Tibial nerve (tissue), 4 donors: ENCODE measurements at places on chromosomes 7 and 10.

DNA sequence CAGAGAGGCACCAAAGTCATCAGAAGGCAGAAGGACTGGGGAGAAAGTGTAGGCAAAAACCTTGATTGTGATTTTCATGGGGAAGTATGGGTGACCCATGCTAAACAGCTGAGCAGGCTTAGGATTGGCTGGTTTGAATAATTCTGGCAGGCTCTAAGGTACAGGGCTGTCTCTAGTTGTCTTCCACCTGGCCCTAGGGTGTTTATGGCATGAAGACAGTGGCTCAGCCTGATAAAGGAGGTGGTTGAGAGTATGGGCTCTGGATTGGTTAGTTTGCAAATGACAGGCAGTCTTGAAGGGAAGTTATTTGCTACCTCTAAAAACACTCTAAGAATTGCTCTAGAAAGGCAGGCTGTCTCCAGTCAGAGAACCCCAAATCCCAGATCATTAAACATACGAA lies 100.3 kb downstream of the STRA8 start:
- no peaks in the 10 kb centered on the region for H3K4me1 ChIP-seq
- H3K27me3 ChIP-seq, result no peaks in the 10 kb centered on the region
- no peak overlapping the region for H3K27ac ChIP-seq
- no peaks in the 10 kb centered on the region for H3K36me3 ChIP-seq
- DNase-seq, result no peak
- H3K4me3 ChIP-seq, result no peak overlapping the region

- no peak overlapping the region for H3K27ac ChIP-seq
- H3K4me3 ChIP-seq, result no peak overlapping the region
- no peaks in the 10 kb centered on the region for H3K36me3 ChIP-seq
- H3K27me3 ChIP-seq, result no peaks in the 10 kb centered on the region
- H3K4me1 ChIP-seq, result peaks cover 9% of the 10 kb centered on the region
Measured at GRCh38 chr7:151000897-151001495, 10.2 kb downstream of the NOS3 start.

GRCh38 chr10:48938990-48939536 lies 577 bp downstream of the LRRC18 start:
- H3K27me3 ChIP-seq, result no peaks in the 10 kb centered on the region
- no peak overlapping the region for H3K27ac ChIP-seq
- no peak overlapping the region for H3K4me3 ChIP-seq
- no peak for DNase-seq
- no peaks in the 10 kb centered on the region for H3K36me3 ChIP-seq

GRCh38 chr10:76270464-76270863 lies 839.0 kb downstream of the LRMDA start:
- no peaks in the 10 kb centered on the region for H3K27me3 ChIP-seq
- H3K36me3 ChIP-seq, result no peaks in the 10 kb centered on the region
- H3K27ac ChIP-seq, result no peak overlapping the region
- no peak for DNase-seq
- no peaks in the 10 kb centered on the region for H3K4me1 ChIP-seq
- H3K4me3 ChIP-seq, result no peak overlapping the region

DNA sequence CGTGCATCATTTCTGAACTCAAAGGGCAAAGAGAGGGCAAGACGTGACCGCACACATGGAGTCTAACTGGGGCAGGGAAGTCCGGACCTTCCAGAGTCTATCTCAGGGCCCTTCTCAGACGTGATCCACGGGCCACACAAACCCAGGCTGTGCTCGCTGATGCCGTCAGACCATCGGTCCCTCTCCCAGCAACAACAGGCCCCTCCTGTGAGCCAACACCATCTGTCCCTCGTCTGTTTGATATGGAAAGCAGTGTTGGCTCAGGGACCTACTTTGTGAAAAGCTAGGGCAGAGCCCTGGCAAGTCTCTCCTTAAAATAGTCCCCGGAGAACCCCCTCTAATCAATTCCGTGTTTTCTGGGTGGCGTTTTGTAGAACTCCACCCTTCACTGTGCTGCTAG lies 208.8 kb downstream of the TCERG1L start:
- no peak overlapping the region for H3K27ac ChIP-seq
- H3K4me3 ChIP-seq, result no peak overlapping the region
- H3K27me3 ChIP-seq, result no peaks in the 10 kb centered on the region
- DNase-seq, result no peak

GRCh38 chr7:114936471-114936870 lies 14.6 kb downstream of the MDFIC start:
- H3K4me3 ChIP-seq, result no peak overlapping the region
- no peak overlapping the region for H3K27ac ChIP-seq
- peaks cover 83% of the 10 kb centered on the region for H3K4me1 ChIP-seq

GRCh38 chr10:113648478-113648877 lies 15.4 kb downstream of the NRAP start:
- no peak overlapping the region for H3K4me3 ChIP-seq
- no peaks in the 10 kb centered on the region for H3K27me3 ChIP-seq
- H3K27ac ChIP-seq, result no peak overlapping the region
- DNase-seq, result no peak

DNA sequence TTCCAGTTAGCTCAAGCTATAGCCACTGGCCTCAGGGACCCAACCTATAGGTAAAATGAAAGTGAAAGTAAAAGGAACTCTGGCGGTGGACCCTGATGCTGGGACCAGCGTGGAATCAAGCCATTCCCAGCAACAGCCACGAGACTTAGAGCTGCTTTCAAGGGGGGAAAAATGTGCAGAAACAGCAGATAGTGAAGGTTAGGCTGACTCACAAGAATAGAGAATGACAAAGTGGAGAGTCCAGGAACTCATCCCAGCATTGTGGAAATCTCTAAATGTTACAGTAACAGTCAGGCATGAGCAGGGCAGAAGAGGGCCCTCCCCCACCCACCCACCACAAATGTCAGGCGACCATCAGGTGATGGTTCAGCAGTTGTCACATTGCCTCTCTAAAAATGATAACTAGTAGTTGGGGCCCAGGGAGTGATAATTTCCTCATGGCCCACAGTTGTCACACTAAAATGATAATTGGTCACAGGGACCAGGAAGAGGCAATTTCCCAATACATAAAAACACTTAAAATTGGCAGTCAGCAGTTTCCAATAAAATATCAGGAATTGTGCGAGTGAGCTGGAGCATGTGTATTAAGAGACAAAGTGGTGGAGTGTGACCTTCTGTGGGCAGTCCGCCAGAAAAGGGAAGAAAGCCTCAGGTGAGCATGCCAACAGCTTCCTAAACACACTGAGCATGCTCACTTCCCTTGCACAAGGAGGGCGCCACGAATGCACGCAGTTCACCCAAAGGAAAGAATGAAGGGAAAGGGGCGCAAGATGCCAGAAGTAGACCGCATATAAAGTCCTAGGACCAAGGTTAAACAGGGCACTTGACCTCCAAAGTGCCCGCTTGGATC lies 129.8 kb upstream of the PPP1R3A start:
- peak overlapping the region; percentile 21 for H3K4me3 ChIP-seq
- H3K27ac ChIP-seq, result no peak overlapping the region
- H3K36me3 ChIP-seq, result no peaks in the 10 kb centered on the region
- H3K4me1 ChIP-seq, result no peaks in the 10 kb centered on the region

GRCh38 chr7:29105752-29106668 lies 40.3 kb downstream of the CPVL start:
- no peaks in the 10 kb centered on the region for H3K4me1 ChIP-seq
- no peak overlapping the region for H3K27ac ChIP-seq
- no peaks in the 10 kb centered on the region for H3K27me3 ChIP-seq
- no peak overlapping the region for H3K4me3 ChIP-seq

- DNase-seq, result no peak
- no peaks in the 10 kb centered on the region for H3K27me3 ChIP-seq
- no peak overlapping the region for H3K27ac ChIP-seq
- no peaks in the 10 kb centered on the region for H3K36me3 ChIP-seq
Measured at GRCh38 chr10:1648648-1649047, 88.7 kb downstream of the ADARB2 start.

DNA sequence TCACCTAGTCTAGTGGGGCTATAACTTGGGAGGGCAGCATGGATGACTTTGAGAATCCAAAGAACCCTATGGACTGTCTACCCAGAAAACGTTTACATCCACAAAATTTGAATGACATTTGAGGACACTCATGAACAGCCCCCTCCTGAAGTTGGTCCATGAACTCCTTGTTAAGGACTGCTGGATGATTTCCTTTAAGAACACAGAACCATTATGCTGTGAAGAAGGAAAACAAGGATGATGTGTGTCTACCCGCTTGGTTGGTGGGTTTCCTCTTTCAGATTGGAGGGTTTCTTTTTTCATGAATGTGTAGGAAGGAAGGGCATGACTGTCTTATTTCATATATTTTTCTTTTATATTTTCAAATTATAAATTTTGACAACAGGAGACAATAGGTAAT lies 58.3 kb downstream of the ARID5B start:
- H3K4me3 ChIP-seq, result no peak overlapping the region
- H3K27ac ChIP-seq, result no peak overlapping the region
- H3K36me3 ChIP-seq, result no peaks in the 10 kb centered on the region
- no peak for DNase-seq
- H3K4me1 ChIP-seq, result peaks cover 5% of the 10 kb centered on the region

DNA sequence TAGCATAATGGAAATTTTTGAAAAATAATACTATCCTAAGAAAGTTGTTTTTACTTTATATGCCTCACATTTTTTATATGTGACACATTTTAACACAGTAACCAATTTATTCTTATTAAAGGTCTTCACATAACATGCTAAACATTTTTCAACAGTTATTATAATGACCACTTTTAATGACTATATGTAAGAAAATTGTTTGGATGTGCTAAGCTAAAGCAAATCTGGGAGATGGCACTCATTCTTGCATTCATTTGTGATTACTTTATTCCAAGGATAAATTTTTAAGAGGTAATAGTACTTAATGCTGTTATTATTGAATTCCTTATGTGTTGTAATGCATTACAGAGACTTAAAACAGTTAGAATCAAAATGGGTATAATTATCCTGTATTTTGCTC lies 88.1 kb downstream of the ANKIB1 start:
- H3K4me3 ChIP-seq, result no peak overlapping the region
- no peaks in the 10 kb centered on the region for H3K36me3 ChIP-seq
- DNase-seq, result no peak

DNA sequence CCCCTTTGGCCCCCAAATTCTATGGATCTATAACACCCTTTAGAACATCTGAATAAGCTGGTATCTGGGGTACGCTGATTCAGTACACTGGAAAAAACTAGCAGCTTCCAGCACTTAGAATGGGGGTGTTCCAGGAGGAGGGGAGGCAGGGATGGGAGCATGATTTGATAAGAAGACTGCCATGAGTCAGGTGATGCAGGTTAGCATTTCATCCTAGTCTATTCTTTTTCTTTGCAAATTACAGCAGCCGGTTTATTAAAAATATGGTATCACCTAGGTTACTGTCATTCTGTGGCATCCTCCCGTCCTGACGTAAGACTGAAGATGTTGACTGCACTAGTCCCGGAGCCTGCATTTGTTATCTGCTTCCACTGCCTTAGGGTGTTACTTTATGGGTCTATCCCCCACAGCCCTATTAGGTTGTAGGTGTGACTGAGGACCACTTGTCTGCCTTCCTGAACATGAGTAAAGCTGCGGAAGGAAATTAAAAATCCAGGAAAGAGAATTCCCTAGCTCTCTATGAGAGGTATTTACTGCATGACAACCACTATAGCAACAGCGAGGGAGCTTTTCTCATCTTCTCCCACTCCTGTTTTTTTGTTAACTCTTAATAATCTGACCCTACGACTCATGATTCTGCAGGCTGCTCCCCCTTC lies 1.9 kb downstream of the HTR5A start:
- H3K4me1 ChIP-seq, result no peaks in the 10 kb centered on the region
- H3K27me3 ChIP-seq, result no peaks in the 10 kb centered on the region
- H3K27ac ChIP-seq, result no peak overlapping the region

DNA sequence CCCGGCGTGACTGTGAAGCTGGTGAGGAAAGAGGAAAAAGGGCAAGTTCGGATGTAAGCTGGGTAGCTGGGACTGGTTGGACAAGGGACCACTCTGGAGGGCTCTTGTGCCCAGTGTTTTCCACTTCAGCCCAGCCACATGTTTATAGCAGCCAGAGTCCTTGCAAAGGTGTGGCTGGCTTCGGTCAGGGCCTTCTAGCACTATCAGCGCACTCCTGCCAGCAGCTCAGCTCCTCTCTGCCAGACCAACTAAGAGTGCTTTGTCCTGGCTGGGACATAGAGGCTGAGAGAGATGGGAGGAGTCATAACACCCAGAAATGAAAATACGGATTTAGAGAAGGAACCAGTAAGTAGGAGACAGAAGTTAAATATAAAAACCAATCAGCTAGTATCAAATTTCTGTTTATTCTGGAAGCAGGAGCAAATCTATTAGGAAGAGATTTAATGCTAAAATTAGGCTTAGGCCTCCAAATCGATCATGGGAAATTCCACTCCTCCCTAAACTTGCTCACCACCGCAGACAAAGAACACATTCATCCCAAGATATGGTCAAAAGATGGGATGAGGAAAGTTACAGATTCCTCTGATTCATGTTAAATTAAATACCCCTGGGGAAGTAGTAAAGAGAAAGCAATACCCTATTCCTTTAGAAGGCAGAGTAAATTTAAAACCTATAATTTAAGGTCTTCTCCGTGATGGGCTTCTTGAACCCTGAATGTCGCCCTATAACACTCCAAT lies 135.0 kb downstream of the RALA start:
- H3K27ac ChIP-seq, result no peak overlapping the region
- H3K27me3 ChIP-seq, result no peaks in the 10 kb centered on the region
- peaks cover 27% of the 10 kb centered on the region for H3K4me1 ChIP-seq

GRCh38 chr10:13939391-13939790 lies 352.6 kb downstream of the PRPF18 start:
- no peaks in the 10 kb centered on the region for H3K36me3 ChIP-seq
- H3K4me1 ChIP-seq, result peaks cover 4% of the 10 kb centered on the region
- no peak overlapping the region for H3K4me3 ChIP-seq
- DNase-seq, result no peak
- H3K27me3 ChIP-seq, result no peaks in the 10 kb centered on the region
- no peak overlapping the region for H3K27ac ChIP-seq
